H9 (cell line): ENCODE measurements at places on chromosomes 3 and 15. TPM values are rescaled to one million over a fixed set of nuclear protein-coding genes. Genes with fewer than 3 reads are reported as not detected.

AADACL2 gene
- total RNA-seq: not detected in 2 replicates

- H3K4me3 ChIP-seq: no peak overlapping the region
- H3K27me3 ChIP-seq: no peaks in the 10 kb centered on the region
- no peaks in the 10 kb centered on the region; the same call in 1 of the 2 replicates for H3K4me1 ChIP-seq
- no peak overlapping the region for H3K27ac ChIP-seq
- peak; percentile 76 for DNase-seq
Observed at GRCh38 chr3:42190701-42191442, 75.1 kb downstream of the CCK start.

GRCh38 chr3:61682671-61683548, 121.5 kb downstream of the PTPRG start:
- H3K4me3 ChIP-seq: no peak overlapping the region
- no peak for DNase-seq
- H3K36me3 ChIP-seq: no peaks in the 10 kb centered on the region
- H3K27me3 ChIP-seq: no peaks in the 10 kb centered on the region

- H3K4me3 ChIP-seq: no peak overlapping the region
- no peaks in the 10 kb centered on the region for H3K4me1 ChIP-seq
- no peak overlapping the region for H3K27ac ChIP-seq
- 0 out of 2 replicates have a peak, but pooled peaks cover 4% of the 10 kb centered on the region for H3K36me3 ChIP-seq
- no peaks in the 10 kb centered on the region for H3K27me3 ChIP-seq
Observed at GRCh38 chr3:50388720-50389413, 29.5 kb upstream of the TMEM115 start.

GRCh38 chr15:85404918-85405866, 24.8 kb downstream of the AKAP13 start:
- H3K36me3 ChIP-seq: no peaks in the 10 kb centered on the region
- DNase-seq: no peak
- no peaks in the 10 kb centered on the region for H3K27me3 ChIP-seq
- no peaks in the 10 kb centered on the region; the same call in 1 of the 2 replicates for H3K4me1 ChIP-seq
- H3K4me3 ChIP-seq: no peak overlapping the region

GRCh38 chr15:88419830-88420229, 47.4 kb downstream of the MRPL46 start:
- no peaks in the 10 kb centered on the region for H3K4me1 ChIP-seq
- H3K27ac ChIP-seq: no peak overlapping the region
- no peaks in the 10 kb centered on the region for H3K27me3 ChIP-seq
- no peak overlapping the region for H3K4me3 ChIP-seq

RBM15B gene
- 61.1 and 61.9 TPM in 2 replicates for total RNA-seq

FRMD5 gene
- 3.8 and 3.9 TPM in 2 replicates for total RNA-seq

GREM1 gene
- 1.0 and 1.1 TPM in 2 replicates for total RNA-seq

ATP13A5 gene
- not detected in 2 replicates for total RNA-seq

DNA sequence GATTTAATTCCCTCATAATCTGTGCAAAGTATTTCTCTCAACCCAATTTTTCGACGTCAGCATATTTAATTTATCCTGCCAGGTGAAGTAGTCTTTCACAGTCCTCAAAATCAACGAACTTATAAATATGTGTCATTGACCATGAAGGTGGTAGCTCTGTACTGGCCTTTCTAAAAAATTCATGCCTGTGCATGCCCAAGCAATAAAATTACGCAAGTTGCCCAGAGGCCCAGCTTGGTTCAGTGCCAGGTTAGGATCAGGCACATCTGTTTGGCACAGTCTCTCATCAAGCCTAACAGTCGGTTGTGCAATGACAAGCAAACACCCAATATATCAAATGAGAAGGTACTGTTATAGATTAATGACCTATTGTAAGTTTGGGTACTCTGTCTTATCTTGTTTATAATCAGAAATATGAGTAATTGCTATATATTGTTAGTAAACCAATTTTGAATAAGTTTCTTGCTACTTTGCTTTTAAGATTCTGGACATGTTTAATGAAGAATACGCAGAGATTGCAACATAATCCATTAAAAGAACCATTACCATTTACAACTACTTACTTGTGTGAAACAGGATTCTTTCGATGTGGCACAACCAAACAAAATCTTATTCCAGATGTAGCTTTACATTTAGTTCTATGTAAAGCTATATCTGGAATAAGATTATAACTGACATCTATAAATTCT, 159.0 kb upstream of the IL12A start:
- H3K27me3 ChIP-seq: no peaks in the 10 kb centered on the region
- no peak overlapping the region for H3K27ac ChIP-seq
- H3K36me3 ChIP-seq: no peaks in the 10 kb centered on the region
- no peak overlapping the region for H3K4me3 ChIP-seq

SAMMSON gene
- not detected in 2 replicates for total RNA-seq

CA12 gene
- total RNA-seq: 0.42 and 0.68 TPM in 2 replicates

DNA sequence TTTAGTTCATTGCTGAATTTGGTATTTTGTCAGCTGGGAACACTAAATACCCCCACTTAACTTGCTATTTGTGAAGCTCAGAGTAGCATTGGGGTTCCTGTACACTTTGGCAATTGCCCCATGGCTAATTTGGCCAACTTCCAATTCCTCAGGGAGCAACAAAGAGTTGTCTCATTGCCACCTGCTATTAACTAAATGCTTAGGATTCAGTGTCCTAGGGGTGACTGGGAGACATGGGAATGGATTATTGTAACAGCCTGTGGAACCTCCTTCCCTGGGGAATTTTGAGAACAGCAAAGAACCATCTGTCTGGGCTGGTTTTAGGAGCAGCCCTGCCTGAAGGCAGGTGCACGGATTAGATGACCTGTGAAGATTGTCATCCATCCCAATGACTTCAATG, 437.4 kb upstream of the TPRG1 start:
- no peak for DNase-seq
- H3K4me1 ChIP-seq: no peaks in the 10 kb centered on the region
- no peaks in the 10 kb centered on the region for H3K27me3 ChIP-seq
- no peak overlapping the region for H3K4me3 ChIP-seq
- H3K27ac ChIP-seq: no peak overlapping the region

DNA sequence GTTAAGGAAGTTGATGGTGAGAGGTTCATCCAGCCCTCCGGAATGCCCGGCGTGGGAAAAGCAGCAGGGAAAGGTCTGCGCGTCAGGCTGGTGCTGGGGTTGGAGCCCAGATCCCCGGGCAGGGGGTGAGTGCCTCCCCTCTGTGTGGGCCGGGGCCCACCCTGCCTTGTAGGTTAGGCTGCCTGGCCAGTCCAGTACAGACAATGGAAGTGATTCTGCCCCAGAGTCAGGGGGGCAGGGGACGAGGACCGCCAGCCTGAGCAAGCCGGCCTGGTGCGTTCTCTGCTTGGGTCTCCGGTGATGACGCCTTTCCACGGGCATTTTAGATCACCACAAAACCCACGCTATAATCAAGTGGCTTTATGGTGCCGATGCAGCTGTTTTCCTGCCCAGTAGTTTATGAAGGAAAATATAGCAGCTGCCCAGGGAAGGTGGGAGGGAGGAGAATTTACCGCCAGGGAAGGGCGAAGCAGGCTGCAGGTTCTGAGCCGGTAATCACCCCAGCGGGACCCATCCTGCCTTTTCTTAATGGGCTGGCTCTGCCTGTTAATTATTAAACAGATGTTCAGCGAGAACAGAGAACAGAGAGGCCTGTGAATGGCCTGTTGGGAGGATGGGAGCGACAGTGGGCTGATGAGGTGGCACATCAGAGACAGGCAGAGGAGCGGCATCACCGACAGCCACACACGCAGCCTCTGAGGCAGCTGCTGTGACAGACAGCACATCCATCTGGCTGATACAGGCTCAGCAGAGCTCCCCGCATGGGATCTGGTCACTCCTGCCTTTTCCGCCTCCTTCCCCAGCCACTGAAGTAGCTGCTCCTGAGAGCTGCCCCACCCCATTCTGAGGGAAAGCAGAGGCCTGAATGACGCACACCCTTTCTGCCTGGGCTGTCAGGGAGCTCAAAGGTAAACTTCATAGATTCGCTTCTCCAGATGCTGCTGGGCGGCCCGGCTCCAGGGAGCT, 35.2 kb downstream of the BDH1 start:
- no peaks in the 10 kb centered on the region for H3K27me3 ChIP-seq
- no peaks in the 10 kb centered on the region; the same call in 1 of the 2 replicates for H3K4me1 ChIP-seq
- H3K4me3 ChIP-seq: no peak overlapping the region; the same call in 1 of the 2 replicates
- H3K27ac ChIP-seq: no peak overlapping the region

DUSP7 gene
- total RNA-seq: 23.5 and 24.0 TPM in 2 replicates

DNA sequence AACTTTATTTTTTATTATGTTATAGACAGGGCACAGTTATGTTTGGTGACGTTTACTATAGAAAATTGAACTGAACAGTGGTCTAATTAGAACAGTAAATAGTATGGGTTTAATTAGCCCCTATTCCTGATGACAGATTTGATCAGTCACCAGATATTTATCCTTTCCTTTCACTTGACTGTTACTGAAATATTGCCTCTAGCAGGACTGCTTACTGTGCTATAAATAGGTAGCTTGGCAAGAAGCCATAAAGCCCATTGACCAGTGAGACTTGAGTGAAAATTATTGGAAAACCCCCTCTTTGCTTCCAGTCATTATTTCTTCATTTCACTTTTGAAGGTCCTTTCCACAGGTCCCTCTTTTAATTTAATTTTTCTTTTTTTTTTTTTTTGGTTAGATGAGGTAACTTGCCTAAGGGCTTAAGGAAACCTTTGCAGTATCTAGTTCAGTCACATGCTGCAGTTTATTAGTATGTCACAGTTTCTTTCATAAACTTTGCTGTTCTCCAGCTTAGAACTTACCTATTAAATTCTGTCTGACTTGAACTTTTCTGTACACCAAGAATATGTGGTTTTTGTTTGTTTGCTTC, 115.6 kb downstream of the ADAMTSL3 start:
- DNase-seq: no peak
- H3K4me3 ChIP-seq: no peak overlapping the region
- no peaks in the 10 kb centered on the region for H3K36me3 ChIP-seq
- H3K4me1 ChIP-seq: no peaks in the 10 kb centered on the region

- peak; percentile 70 for DNase-seq
- H3K27ac ChIP-seq: no peak overlapping the region
- no peaks in the 10 kb centered on the region; the same call in 1 of the 2 replicates for H3K4me1 ChIP-seq
- peak overlapping the region; percentile 29; the same call in 1 of the 2 replicates for H3K4me3 ChIP-seq
Observed at GRCh38 chr15:59492389-59493377, 54.7 kb downstream of the FAM81A start.

- no peaks in the 10 kb centered on the region for H3K27me3 ChIP-seq
- no peaks in the 10 kb centered on the region for H3K4me1 ChIP-seq
- H3K36me3 ChIP-seq: no peaks in the 10 kb centered on the region
- H3K4me3 ChIP-seq: no peak overlapping the region
Observed at GRCh38 chr3:87856126-87856525, 202.7 kb downstream of the CGGBP1 start.

DNA sequence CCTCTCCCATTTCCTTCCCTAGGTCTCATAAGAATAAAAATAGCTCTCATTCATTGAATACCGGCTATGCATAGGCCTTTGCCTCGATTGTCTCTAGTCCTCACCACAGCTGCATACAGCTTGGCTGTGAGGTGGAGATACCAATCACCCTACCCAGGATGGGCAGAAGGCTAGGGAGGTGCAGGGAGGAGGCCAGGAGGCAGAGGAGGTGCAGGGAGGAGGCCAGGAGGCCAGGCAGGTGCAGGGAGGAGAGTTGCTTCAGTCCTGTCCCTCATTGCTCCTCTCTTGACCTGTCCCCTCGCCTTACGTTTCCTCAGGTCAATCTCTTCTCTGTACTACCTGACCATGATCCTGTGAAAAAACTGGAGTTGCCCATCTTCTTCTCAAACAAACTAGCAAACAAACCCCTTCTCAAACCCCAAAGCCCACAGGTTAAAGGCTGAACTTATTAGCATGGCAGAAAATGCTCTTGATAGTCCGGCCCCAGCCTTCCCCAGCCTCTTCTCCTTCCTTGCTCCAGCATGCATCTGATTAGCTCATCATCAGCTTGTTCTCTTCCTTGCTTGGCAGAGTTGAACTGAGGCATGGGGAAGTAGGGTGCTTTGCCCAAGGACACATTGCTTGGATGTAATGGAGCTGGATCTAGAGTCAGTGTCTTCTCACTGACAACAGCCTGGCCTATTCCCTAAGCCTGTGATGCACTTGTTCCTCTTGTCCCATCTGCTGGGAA, 15.8 kb downstream of the PODXL2 start:
- no peak overlapping the region for H3K4me3 ChIP-seq
- H3K27ac ChIP-seq: no peak overlapping the region
- H3K27me3 ChIP-seq: no peaks in the 10 kb centered on the region
- no peak for DNase-seq
- H3K4me1 ChIP-seq: peaks cover 2% of the 10 kb centered on the region; the same call in 1 of the 2 replicates

FHIT gene
- 3.0 and 4.0 TPM in 2 replicates for total RNA-seq

GRCh38 chr3:6807967-6808588, 52.8 kb upstream of the GRM7 start:
- no peak for DNase-seq
- no peaks in the 10 kb centered on the region for H3K36me3 ChIP-seq
- no peak overlapping the region for H3K27ac ChIP-seq
- no peaks in the 10 kb centered on the region for H3K27me3 ChIP-seq
- no peaks in the 10 kb centered on the region for H3K4me1 ChIP-seq

- DNase-seq: no peak
- H3K27ac ChIP-seq: no peak overlapping the region
- peaks cover 85% of the 10 kb centered on the region for H3K36me3 ChIP-seq
- H3K4me1 ChIP-seq: no peaks in the 10 kb centered on the region
Observed at GRCh38 chr15:29727871-29728270, 94.4 kb downstream of the TJP1 start.

GRCh38 chr15:50124631-50125030, 5.6 kb upstream of the ATP8B4 start:
- no peak overlapping the region for H3K4me3 ChIP-seq
- no peaks in the 10 kb centered on the region; the same call in 1 of the 2 replicates for H3K36me3 ChIP-seq
- H3K27me3 ChIP-seq: no peaks in the 10 kb centered on the region
- H3K4me1 ChIP-seq: peaks cover 2% of the 10 kb centered on the region; the same call in 1 of the 2 replicates
- H3K27ac ChIP-seq: no peak overlapping the region

GRCh38 chr3:195007766-195008165, 263.2 kb downstream of the XXYLT1 start:
- H3K36me3 ChIP-seq: peaks cover 23% of the 10 kb centered on the region
- no peak overlapping the region for H3K27ac ChIP-seq
- H3K27me3 ChIP-seq: no peaks in the 10 kb centered on the region
- peak; percentile 9 for DNase-seq

- no peaks in the 10 kb centered on the region for H3K27me3 ChIP-seq
- DNase-seq: no peak
- H3K4me3 ChIP-seq: no peak overlapping the region
- no peak overlapping the region for H3K27ac ChIP-seq
- no peaks in the 10 kb centered on the region; the same call in 1 of the 2 replicates for H3K36me3 ChIP-seq
- no peaks in the 10 kb centered on the region; the same call in 1 of the 2 replicates for H3K4me1 ChIP-seq
Observed at GRCh38 chr3:179181021-179181472, 32.9 kb downstream of the PIK3CA start.

GRCh38 chr3:128502712-128503111, 9.7 kb upstream of the GATA2 start:
- no peaks in the 10 kb centered on the region for H3K4me1 ChIP-seq
- no peak overlapping the region for H3K4me3 ChIP-seq
- H3K27me3 ChIP-seq: no peaks in the 10 kb centered on the region; the same call in 1 of the 2 replicates
- H3K36me3 ChIP-seq: no peaks in the 10 kb centered on the region
- no peak overlapping the region for H3K27ac ChIP-seq
- DNase-seq: peak; percentile 22

GOLGA8M gene
- not detected in 2 replicates for total RNA-seq

SLC28A1 gene
- total RNA-seq: 0.13 TPM in 1 of 2 replicates, not detected in the other
